SJSA1 (cell line): ENCODE measurements at places on chromosomes 5 and 9. TPM values are rescaled to one million over a fixed set of nuclear protein-coding genes. Genes with fewer than 3 reads are reported as not detected.

Gene EGFL7
- 0.08 TPM in 1 of 2 replicates, not detected in the other for total RNA-seq

Gene PCDHGB6
- 1.2 and 1.3 TPM in 2 replicates for total RNA-seq

Gene CDKN2B-AS1
- 2.6 and 7.5 TPM in 2 replicates for total RNA-seq

Gene SYK
- total RNA-seq = not detected in 2 replicates

Gene MARVELD2
- total RNA-seq = 0.13 and 0.16 TPM in 2 replicates

Gene ZFP2
- total RNA-seq = not detected in 2 replicates

Gene PRR7
- 7.4 and 12.6 TPM in 2 replicates for total RNA-seq

Gene SLC6A3
- not detected in 2 replicates for total RNA-seq

Gene LMX1B
- not detected in 2 replicates for total RNA-seq

Gene ALDH1A1
- not detected in 2 replicates for total RNA-seq

Gene OR2K2
- total RNA-seq = not detected in 2 replicates

Gene PCDHB16
- 11.9 and 16.3 TPM in 2 replicates for total RNA-seq

Gene ITK
- not detected in 2 replicates for total RNA-seq
